Ascending aorta (tissue), 2 donors: ENCODE measurements at places on chromosomes 1 and 21. TPM values are rescaled to one million over a fixed set of nuclear protein-coding genes. Genes with fewer than 3 reads are reported as not detected.

DNA sequence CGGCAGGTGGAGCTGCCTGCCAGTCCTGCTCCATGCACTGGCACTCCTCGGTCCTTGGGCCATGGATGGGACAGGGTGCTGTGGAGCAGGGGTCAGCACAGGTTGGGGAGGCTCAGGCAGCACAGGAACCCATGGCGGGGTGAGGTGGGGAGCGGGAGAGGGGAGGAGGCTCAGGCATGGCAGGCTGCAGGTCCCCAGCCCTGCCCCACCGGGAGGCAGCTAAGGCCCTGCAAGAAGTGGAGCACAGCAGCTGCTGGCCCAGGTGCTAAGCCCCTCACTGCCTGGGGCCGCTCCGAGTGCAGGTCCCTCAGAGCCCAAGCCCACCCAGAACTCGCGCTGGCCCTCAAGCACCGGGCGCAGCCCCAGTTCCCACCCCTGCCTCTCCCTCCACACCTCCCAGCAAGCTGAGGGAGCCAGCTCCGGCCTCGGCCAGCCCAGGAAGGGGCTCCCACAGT, 691 bp upstream of the GBP5 start:
- H3K4me1 ChIP-seq = no peaks in the 10 kb centered on the region
- no peak overlapping the region for H3K4me3 ChIP-seq
- no peak for DNase-seq
- no peak overlapping the region for H3K27ac ChIP-seq
- no peaks in the 10 kb centered on the region for H3K27me3 ChIP-seq
- H3K36me3 ChIP-seq = no peaks in the 10 kb centered on the region

DNA sequence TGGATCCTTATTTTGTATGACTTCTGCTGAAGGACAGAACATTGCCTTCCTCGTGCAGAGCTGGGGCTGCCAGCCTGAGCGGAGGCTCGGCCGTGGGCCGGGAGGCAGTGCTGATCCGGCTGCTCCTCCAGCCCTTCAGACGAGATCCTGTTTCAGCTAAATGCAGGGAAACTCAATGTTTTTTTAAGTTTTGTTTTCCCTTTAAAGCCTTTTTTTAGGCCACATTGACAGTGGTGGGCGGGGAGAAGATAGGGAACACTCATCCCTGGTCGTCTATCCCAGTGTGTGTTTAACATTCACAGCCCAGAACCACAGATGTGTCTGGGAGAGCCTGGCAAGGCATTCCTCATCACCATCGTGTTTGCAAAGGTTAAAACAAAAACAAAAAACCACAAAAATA, 27.5 kb upstream of the KDM4A start:
- H3K4me1 ChIP-seq = no peaks in the 10 kb centered on the region
- H3K4me3 ChIP-seq = no peak overlapping the region
- DNase-seq = no peak

DNA sequence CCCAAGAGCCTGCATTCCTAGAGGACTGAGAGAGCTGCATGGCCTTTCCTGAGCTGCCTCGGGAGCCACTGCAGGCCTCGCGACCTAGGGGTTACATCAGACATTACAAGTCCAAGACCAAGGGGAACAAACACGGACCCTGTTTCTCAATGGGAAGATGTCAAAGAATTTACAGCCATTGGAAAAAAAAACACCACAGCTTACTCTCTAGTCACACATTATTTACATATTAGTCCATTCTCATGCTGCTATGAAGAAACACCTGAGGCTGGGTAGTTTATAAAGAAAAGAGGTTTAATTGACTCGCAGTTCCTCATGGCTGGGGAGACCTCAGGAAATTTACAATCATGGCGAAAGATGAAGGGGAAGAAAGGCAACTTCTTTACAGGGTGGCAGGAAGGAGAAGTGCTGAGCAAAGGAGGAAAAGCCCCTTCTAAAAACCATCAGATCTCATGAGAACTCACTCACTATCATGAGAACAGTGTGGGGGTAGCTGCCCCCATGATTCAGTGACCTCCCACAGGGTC, 8.4 kb upstream of the PRMT2 start:
- no peak for DNase-seq
- peaks cover 3% of the 10 kb centered on the region for H3K4me1 ChIP-seq

KCNQ4 gene
- 14.5 TPM for total RNA-seq

GBP3 gene
- total RNA-seq = 28.5 TPM

DNA sequence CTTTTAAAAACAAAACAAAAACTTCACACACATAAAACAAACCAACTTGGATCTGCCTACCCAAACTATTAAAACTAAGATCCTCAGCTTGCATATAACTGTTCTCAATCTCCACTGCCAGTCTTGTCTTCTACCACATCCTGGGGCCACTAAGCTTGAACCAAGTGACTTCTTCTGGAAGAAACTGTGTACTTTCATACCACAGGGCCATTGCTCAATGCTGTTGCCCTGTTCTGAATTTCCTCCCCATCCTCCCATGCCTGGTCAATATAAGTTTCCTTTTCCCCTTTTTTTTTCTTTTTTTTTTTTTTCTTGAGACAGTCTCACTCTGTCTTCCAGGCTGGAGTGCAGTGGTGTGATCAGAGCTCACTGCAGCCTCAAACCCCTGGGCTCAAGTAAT, 109.9 kb downstream of the KIAA0319L start:
- H3K27me3 ChIP-seq = no peaks in the 10 kb centered on the region
- no peak for DNase-seq
- H3K36me3 ChIP-seq = peaks cover 50% of the 10 kb centered on the region
- peaks cover 10% of the 10 kb centered on the region for H3K4me1 ChIP-seq

PAQR6 gene
- not detected for total RNA-seq

KIF26B gene
- total RNA-seq = not detected

CD1D gene
- total RNA-seq = not detected

DNA sequence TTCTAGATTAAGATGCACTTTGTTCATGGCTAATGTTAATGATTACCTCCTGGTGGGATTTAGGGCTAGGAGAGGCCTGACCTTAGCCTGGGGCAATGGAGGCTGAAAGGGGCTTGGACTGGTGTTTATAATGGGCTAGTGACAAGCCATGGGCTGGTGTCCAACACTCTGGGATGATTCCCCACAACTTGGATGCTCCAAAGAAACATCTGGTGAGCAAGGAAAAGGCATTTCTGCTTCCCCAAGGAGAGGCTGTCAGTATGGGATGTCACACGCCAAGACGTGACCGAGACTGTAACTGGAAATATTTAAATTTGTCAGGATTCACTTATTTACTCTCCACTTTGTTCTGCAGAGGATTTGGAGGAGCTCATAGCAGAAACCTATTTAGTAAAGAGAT, 45.2 kb downstream of the PTPRU start:
- no peak for DNase-seq
- H3K27me3 ChIP-seq = no peaks in the 10 kb centered on the region
- peaks cover 54% of the 10 kb centered on the region for H3K36me3 ChIP-seq
- H3K4me3 ChIP-seq = no peak overlapping the region

DNA sequence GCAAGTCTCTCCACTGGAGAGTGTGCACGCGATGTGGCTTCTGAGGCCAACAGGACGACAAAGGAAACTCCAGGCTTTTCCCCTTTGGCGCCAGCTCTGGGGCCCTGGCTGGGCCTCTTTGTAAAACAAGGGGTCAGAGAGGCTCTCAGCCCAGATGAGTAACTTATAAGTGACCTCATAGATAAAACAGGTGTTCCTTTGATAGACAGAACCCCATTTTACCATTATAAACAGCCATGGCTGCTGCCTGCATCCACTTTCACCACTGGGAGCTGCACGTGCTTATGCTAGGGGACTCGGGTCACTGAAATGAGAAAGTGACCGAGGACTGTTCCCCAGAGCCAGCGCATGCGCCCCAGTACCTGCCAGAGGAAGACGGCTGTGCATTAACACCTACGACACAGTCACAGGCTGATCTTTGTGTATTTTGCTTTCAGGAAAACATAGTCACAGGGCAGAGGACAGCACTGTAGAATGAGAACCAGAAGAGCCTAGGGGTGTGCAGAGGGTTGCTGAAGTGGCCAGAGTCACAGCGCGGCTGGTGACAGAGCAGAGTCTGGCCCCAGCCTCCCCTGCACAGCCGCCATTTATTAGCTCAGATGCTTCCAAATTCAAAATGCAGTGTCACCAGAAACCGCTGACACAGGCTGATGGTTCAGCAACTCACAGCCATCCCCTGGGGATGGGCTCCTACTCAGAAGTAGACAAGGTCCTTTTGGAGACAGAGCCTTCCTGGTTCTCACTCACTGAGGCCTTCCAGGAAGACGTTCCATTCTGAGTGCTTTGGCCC, 12.7 kb downstream of the RNF207 start:
- no peaks in the 10 kb centered on the region for H3K27me3 ChIP-seq
- H3K36me3 ChIP-seq = peaks cover 13% of the 10 kb centered on the region
- no peak overlapping the region for H3K4me3 ChIP-seq
- no peak for DNase-seq

GRCh38 chr1:116785006-116785405, 30.8 kb downstream of the CD2 start:
- H3K27me3 ChIP-seq = no peaks in the 10 kb centered on the region
- H3K4me3 ChIP-seq = no peak overlapping the region
- H3K36me3 ChIP-seq = no peaks in the 10 kb centered on the region
- no peak for DNase-seq

DNA sequence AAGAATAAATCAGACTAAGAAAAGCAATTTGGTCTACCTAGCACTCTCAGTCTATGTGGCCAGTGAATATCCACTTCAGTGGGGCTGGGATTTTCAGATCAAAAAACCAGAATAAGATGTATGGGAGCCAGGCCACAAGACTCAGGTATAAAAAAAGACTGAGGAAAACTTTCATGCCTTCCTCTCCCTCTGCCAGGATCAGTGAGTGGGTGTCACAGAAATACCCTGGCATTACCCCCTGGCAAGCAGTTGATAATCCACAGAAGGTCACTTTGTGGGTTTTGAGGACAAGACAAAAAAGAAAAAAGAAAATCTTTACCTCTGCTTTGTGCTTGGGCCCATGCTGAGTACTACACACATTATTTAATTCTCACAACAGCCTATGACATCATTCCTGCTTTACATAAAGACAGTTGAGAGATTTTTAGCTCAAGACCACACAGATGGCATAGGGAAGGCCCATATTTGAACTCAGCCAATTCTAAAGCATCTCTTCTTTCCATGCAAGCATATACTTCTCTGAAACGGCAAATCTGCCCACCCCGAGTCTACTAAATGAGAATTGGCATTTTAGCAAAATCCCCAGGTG, 57.6 kb downstream of the DESI2 start:
- no peak overlapping the region for H3K27ac ChIP-seq
- H3K4me1 ChIP-seq = no peaks in the 10 kb centered on the region
- H3K27me3 ChIP-seq = no peaks in the 10 kb centered on the region
- no peak overlapping the region for H3K4me3 ChIP-seq
- peaks cover 7% of the 10 kb centered on the region for H3K36me3 ChIP-seq

S100A7 gene
- total RNA-seq = not detected

GRCh38 chr1:184965944-184966860, 8.1 kb downstream of the NIBAN1 start:
- DNase-seq = no peak
- peaks cover 8% of the 10 kb centered on the region for H3K36me3 ChIP-seq
- peaks cover 36% of the 10 kb centered on the region for H3K4me1 ChIP-seq
- peak overlapping the region; percentile 1 for H3K4me3 ChIP-seq
- no peaks in the 10 kb centered on the region for H3K27me3 ChIP-seq

GRCh38 chr21:27083144-27083543, 116.3 kb upstream of the ADAMTS5 start:
- H3K36me3 ChIP-seq = no peaks in the 10 kb centered on the region
- no peak overlapping the region for H3K4me3 ChIP-seq
- no peak for DNase-seq
- no peaks in the 10 kb centered on the region for H3K4me1 ChIP-seq

SIK1 gene
- total RNA-seq = 1.4 TPM

GBP6 gene
- not detected for total RNA-seq

PPP1R8 gene
- total RNA-seq = 7.1 TPM

DNA sequence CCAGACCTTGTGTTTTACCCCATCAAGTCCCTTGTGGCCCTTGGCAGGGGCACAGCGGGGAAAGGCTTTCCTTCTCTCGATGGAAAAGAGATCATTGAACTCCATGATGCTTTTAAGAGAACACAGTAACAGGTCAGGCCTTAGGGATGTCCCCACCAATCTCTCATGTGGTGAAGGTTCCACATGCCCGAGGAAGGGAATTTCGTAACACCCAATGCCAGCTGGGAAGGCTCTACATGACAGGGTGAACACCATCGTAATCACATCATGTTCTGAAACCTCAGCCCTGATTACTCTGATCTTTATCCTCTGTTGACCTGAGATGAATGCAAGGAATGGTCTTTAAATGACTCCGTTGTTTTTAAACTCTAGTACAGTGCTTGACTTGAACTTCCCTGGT, 105.5 kb upstream of the SPAG17 start:
- H3K27ac ChIP-seq = no peak overlapping the region
- H3K4me1 ChIP-seq = no peaks in the 10 kb centered on the region
- H3K27me3 ChIP-seq = no peaks in the 10 kb centered on the region
- no peak for DNase-seq

GRCh38 chr1:180515857-180516388, 13.5 kb upstream of the ACBD6 start:
- no peak overlapping the region for H3K4me3 ChIP-seq
- no peak overlapping the region for H3K27ac ChIP-seq
- peaks cover 8% of the 10 kb centered on the region for H3K4me1 ChIP-seq
- H3K27me3 ChIP-seq = no peaks in the 10 kb centered on the region
- no peak for DNase-seq

DNA sequence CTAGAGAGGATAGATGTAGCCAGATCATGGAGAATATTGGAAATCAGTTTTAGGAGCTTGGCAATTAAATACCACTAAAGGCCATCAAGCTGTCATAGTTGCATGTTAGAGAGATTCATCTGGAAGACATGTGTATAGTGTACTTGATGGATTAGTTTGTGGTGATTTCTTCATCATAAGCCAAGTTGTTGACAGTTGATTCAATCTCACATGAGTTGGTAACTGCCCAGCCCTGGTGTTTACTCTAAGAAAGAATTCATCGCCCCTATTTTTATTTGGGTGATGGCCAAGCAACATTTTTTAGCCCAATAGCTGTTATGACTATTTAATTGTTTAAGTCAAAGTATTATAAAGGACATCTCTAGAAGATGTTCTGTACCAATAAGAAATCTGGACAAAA, 737.6 kb downstream of the PLA2G4A start:
- no peak overlapping the region for H3K4me3 ChIP-seq
- H3K27me3 ChIP-seq = no peaks in the 10 kb centered on the region
- H3K27ac ChIP-seq = no peak overlapping the region
- H3K4me1 ChIP-seq = no peaks in the 10 kb centered on the region
- H3K36me3 ChIP-seq = no peaks in the 10 kb centered on the region

DNA sequence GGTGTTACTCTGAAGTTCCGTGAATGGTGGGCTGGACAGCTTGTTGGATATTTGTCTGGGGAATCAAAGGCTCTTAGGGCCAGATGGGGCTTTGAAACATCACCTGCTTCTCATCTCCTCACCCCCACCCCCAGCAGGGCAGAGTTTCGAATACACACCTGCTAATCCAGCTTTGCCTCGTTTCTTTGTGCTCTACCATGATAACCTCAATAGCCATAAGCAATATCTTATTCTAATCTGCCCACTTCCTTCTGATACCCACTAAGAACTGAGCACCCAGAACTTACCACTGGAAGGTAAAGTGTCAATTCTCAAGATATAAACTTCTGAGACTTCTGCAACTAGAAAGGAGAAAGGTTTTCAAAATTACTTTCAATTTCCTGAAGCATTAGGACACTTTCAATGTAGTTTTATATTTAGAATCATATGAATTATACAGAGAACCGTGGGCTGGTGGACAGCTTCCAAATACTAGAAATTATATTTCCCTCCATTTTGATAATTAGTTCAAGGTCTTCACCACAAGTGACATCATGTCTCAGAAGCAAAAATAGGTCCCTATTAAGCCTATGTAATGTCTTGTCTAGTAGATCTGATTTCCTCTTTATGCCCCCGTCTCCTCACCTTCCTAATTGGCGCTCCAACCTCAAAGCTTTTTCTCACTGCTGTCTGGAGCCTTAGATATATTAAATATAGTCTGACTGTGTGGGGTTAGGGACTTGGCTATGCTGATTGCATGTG, 64.4 kb upstream of the NEK2 start:
- H3K27me3 ChIP-seq = no peaks in the 10 kb centered on the region
- no peak for DNase-seq
- no peaks in the 10 kb centered on the region for H3K4me1 ChIP-seq
- no peaks in the 10 kb centered on the region for H3K36me3 ChIP-seq
